NCI-H2171 treated with DMSO at 0.1 percent for 48 hours (cell line): ENCODE measurements at places on chromosomes 4 and X.

- DNase-seq = no peak
These were observed 98.9 kb downstream of the GATB start for GRCh38 chr4:151661873-151662272.

- no peak for DNase-seq
These were observed 180.7 kb upstream of the SFRP2 start for GRCh38 chr4:153969542-153969941.

DNA sequence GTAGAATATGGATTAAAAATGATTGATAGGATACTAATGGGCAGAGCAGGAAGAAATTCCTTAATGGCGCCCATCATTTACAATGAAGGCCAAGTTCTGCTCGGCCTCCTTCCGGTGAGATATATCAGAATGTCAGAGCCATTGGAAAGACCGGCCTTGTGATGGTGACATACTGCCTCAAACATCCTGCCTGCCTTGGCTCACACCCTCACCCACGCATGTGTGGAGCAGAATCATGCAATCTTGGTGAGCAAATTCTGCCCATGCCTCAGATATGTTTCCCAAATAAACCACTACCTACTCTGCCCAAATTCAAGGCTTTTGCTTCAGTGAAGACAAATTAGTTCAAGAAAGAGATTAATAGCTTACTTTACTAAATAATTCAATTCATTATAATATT lies 163.3 kb downstream of the MID1 start:
- no peak for DNase-seq

DNA sequence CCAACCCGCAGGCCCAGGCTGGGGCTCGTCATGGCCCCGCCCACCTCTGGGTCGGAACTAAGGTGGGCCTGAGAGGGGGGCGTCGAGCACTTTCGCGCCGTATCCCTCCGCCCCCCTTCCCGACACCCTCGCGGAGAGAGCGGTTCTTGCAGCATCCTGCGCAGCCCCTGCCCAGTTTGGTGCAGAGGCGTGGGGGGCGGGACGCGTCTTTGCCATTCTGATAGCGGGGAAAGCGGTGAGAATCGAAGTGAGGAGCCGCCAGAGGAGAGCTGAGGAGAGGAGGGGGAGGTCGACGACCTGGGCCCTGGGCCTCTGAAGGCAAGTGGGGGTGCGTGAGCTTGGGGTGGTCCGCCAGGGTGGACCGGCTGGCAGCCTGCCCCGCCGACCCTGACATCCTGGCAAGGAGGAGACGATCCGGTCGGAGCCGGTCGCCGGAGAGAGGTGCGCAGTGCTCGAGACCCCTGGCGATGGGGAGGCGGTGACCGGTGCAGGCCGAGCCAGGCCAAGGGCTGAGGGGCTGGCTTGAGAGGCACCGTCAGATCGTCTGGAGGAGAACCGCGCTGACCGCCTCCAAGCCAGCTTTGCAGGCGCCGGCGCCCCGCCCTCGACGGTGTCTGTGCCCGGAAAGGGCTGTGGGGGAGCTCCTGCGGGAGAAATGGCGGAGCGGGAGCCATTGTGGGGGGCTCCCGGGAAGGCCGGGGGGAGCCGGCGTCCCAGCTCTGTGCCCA lies 25.5 kb downstream of the GPRASP3 start:
- DNase-seq = no peak

DNA sequence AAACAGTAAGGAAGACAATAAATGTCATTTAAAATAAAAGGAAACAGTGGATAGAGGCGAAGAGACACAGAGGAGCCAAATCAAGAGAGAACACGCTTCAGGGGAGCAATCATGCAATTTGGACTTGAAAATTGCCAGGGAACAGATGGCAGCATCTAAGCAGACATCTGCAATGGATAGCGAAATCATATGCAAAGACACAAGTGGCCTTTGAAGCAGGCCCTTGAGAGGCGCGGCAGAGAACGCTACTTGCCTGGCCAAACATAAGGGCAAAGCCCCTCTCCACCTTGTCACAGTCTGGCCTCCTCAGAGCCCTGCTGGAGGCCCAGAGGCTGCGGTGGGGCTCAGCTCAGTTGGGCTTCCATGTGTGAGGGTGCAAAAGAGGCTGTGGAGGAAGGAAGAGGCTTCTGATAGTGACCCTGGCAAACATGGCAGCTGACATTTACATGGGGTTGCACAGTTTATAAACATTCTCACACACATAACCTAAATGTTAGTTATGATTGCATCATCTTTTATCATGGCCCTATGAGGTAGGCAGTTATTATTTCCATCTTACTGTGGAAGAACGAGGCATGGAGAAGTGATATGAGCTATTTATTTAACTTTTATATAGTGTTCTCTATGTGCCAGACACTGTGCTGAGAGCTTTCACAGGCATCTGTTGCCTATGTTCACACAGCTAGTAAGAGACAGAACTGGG lies 18.3 kb downstream of the ADGRG4 start:
- peak; percentile 78 for DNase-seq

- no peak for DNase-seq
These were observed 30.2 kb downstream of the OFD1 start for GRCh38 chrX:13764765-13765164.

DNA sequence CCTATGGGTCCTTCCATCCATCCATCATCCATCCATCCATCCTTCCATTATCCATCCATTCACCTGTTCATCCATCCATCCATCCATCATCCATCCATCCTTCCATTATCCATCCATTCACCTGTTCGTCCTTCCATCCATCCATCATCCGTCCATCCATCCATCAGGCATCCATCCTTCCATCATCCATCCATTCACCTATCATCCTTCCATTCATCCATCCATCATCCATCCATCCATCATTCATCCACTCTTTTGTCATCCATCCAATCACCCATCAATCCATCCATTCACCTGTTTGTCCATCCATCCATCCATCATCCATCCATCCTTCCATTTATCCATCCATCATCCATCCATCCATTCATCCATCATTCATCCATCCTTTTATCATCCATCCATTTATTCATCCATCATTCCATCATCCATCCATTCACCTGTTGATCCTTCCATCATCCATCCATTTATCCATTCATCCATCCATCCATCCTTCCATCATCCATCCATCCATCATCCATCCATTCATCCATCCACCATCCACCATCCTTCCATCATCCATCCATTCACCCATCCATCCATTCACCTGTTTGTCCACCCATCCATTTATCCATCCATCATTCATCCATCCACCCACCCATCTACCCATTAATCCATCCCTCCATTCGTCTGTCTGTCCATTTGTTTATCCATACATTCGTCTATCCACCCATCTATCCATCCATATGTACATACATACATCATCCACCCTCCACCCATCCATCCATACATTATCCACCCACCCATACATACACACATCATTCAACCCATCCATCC lies 34.8 kb downstream of the SH3TC1 start:
- DNase-seq = no peak

DNA sequence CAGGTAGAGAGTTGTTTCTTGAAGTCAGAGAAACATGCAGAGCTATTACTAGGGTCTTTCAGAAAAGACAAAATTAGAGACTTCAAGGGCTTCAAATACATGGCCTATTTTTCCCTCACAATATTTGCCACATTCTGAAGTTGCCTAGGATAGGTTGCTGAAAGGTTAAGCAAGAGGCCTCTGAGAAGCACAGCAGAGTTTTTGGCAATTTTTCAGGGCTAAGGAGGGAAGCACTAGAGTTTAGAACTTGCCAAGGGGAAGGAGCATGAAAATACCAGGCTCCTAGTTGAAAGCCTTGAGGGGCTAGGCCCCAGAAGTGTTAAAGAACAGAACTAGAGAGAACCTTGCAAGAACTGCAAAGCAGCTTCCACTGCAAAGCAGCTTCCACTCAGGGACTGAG lies 86.4 kb downstream of the ANAPC10 start:
- no peak for DNase-seq

DNA sequence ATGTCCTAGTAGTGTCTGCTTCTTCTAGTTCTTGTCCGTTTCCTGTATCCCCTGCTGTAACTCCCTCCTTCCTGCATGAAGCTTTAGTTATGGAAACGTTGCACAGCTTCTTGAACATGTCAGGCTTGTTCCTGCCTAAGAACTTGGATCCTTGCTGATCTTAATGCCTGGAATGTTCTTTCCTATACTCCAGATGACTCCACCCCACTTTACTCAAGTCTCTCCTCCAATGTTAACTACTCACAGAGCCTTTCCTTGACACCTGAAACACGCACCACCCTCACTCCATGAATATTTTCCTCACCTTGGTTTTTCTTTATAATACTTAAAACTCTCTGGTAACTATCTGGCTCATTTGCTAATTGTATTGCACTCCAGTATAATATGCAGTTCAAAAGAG lies 19.4 kb downstream of the MAGEC3 start:
- DNase-seq = no peak

DNA sequence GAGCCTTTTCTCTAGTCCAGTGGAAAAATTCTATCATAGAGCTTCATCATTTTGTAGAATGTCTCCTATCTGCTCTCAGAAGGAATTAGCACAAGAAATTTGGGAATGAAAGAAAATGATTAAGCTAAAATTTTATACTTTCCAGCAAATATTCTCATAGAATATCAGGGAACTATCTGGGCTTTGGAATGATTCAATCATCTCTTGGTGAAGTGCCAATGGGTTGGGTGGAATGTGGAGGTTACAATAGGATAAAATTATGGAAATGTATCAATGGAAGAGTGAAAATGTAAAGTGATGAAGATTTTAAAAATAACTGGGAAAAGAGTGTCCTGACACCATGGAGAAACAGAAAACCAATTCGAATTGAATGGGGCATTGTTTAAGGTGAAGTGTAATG lies 119.0 kb upstream of the MID1 start:
- DNase-seq = no peak

GRCh38 chr4:36208893-36209473 lies 35.3 kb downstream of the ARAP2 start:
- DNase-seq = no peak

DNA sequence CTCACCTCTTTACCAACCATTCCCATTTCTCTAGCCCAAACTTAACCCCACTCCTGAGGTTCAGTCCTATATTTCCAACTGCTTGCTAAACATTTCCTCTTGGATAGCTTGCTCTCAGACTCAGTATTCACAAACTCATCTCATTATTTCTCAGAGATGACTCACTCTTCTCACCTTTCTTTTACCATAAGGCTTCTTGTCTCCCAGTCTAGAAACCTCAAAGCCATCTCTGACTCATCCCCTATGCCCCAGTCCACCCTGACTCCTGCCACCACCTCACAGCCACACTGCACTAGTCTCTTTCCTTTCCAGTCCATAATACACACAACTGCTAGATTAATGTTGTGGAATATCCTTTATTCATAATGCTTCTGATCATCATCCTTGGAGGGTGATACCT lies 4.8 kb downstream of the FRMPD3 start:
- DNase-seq = no peak

DNA sequence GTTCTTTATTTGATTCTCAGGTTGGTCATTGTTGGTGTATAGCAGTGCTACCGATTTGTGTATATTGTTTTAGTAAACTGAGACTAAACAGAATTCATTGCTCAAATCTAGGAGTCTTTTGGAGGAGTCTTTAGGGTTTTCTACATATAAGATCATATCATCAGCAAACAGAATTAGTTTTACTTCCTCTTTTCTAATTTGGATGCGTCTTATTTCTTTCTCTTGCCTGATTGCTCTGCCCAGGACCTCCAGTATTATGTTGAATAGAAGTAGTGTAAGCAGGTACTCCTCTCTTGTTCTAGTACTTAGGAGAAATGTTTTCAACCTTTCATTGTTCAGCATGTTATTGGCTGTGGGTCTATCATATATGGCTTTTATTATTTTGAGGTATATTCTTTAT lies 92.6 kb downstream of the IQCM start:
- DNase-seq = no peak

- no peak for DNase-seq
These were observed 126.8 kb upstream of the CXorf66 start for GRCh38 chrX:140092121-140092520.

DNA sequence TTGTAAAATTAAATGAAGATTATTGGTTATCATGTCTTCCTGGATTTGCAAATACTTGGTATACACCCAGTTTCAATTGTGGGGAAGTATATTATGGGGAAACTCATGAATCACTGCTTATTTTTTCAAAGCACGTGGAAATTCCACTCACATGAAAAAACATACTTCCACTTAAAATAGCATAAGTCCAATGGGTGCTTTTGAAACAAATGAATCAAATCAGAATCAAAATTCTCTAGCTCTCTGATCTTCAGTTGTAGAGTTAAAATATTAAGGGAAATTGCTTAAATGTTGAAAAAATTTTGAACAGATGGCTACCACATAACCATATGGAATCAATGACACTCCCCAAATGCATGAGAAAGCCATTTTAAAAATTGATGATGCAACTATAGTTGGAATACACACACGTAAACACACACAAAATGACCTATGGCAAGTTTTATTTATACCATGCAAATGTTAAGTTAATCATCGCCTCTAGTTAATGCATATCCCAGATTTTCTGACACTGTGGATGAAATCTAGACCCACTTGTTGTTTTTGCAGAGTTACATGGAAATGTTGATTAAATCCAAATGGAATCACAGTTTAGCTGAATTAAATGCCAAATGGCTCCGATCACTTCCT lies 93.2 kb downstream of the ARSF start:
- DNase-seq = no peak

DNA sequence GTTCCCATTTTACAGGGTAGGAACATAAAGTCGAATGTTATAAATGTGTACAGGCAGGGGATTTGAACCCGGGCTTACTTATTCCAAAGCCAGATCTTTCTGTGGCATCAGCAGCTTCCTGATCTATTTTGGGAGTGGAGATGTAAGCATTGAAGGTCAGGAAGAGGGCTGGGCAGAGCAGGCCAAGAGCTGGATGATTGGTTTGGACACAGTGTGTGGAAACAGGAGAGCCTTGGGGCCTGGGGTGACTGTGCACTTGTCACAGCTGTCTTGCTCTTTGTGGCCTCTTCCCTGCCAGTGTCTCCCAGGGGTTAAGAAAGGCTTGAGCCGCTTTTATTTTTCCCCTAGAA lies 127.9 kb upstream of the ENPP6 start:
- no peak for DNase-seq

DNA sequence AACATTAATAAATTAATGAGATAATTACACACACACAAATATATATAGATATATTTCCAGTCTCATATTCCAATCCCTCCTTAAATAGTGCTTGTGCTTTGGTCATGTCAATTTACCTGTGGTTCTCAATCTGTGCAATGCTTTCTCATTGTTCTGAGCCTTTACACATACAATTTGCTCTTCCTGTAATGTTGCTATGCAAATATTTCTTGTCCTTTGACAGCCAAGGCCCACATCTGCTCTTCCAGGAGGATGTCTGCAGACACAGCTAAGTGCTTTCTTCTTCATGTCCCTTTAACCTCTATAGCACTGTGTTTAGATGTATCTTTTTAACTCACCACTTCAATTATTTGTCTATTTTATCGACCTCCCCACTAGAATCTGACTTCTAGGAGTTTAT lies 67.3 kb upstream of the RAPGEF2 start:
- DNase-seq = no peak

- no peak for DNase-seq
These were observed 357.8 kb downstream of the TLL1 start for GRCh38 chr4:166230841-166231240.

GRCh38 chr4:2263926-2264321 lies 2.0 kb upstream of the MXD4 start:
- no peak for DNase-seq

GRCh38 chr4:88857588-88857987 lies 160.0 kb upstream of the NAP1L5 start:
- DNase-seq = no peak

- no peak for DNase-seq
These were observed 22.7 kb upstream of the YTHDC1 start for GRCh38 chr4:68372588-68372987.

- DNase-seq = no peak
These were observed 22.1 kb downstream of the NIPAL1 start for GRCh38 chr4:48038666-48039065.
